ENCODE measurements at places on chromosomes 16 and 17.

DNA sequence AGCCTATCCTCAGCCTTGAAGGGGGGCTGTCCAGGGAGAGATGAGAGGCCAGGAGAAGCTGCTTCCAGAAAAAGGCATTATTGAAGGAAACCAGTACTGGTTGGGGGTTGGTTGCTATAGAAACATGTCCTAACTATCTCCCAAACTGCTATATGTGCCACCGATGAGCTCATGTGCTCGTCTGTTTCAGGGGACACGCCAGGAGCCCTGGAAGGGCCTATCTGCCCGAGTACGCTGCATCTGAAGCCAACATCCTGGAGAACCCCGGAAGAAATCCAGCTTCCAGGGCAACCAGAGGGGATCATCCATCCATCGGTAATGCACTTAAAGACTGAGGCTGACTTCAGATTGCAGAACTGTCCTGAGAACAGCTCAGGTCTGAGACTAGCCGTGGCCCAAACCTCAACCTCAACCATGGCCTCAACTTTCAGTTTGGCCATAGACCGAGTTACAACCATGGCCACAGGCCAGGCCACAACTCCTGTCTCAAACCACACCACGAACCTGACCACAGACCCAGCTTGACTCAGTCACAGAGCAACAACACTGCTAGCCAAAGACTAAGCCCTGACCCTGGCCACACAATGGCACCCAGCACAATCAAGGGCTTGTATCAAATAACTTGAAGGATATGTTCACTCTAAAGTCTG is 10.2 kb downstream of the PITPNM3 start:
- DNase-seq: no peak

DNA sequence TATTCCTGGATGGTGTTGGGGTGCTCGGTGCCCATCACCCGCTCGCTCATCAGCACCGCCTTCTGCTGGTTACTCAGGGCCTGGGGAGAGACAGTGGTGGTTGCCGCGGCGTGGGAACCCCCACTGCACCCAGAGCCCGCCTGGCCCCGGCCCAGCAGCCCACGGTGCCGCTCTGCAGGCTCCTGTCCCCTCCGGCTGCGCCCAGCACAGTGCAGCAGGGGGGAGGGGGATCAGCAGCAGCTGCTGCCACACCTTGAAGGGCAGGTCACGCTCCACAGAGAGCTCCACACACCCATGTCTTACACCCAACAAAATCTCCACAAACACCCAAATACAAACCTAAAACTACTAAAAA is 18.8 kb downstream of the CLUH start:
- no peak for DNase-seq

- no peak for DNase-seq
These were observed 3.0 kb downstream of the RCVRN start for GRCh38 chr17:9902120-9902519.

GRCh38 chr17:67578142-67578457 is 139.6 kb upstream of the NOL11 start:
- DNase-seq: no peak

GRCh38 chr17:34484193-34484733 is 95.1 kb upstream of the TMEM132E start:
- DNase-seq: no peak

- no peak for DNase-seq
These were observed 19.2 kb downstream of the LIMD2 start for GRCh38 chr17:63680700-63681099.

GRCh38 chr17:40023590-40024292 is 8.5 kb downstream of the CSF3 start:
- no peak for DNase-seq

- no peak for DNase-seq
These were observed 51.1 kb upstream of the SLC47A1 start for GRCh38 chr17:19482576-19482975.

GRCh38 chr16:67429799-67430503 is 970 bp upstream of the HSD11B2 start:
- no peak for DNase-seq

- DNase-seq: no peak
These were observed 477 bp upstream of the SLC47A1 start for GRCh38 chr17:19533036-19533717.

DNA sequence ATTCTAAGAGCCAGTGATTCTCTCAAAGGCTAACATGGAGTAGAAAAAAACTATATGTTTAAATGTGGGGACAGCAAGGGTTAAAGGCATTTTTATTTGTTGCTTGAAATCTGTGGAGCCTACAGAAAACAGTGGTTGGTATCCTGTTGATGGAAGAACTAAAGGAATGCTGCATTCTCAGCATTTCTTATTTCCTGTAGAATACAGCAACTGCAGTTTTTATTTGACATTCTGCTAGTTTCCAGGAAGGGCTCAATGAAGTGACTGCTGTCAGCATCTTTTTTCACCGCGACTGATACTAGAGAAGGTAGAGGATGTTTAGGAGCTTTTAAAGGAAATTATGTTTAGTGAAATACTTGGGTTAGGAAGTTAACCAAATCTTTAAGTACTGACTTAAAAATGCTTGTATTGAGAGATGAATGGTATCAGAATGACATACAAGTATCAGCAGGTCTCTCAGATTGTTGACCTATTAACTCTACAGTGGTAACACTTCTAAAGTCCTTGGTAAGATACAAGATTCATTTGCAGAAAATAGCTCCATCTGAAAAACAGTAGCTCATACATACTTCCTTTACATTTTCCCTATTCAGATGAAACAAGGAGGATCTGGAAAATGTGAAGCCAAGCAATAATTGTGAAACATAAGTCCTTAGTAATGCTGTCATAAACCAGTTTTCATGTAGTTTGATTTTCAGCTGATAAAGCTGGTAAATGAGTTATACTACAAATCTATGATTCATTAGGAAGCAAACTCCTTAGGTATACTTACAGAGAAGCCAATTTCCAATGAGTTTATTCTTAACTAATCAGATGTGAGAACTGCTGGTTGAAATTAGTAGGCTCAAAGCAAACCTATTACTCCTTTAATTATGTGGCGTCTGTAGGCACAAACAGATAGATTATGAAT is 15.2 kb downstream of the CLTC start:
- no peak for DNase-seq

DNA sequence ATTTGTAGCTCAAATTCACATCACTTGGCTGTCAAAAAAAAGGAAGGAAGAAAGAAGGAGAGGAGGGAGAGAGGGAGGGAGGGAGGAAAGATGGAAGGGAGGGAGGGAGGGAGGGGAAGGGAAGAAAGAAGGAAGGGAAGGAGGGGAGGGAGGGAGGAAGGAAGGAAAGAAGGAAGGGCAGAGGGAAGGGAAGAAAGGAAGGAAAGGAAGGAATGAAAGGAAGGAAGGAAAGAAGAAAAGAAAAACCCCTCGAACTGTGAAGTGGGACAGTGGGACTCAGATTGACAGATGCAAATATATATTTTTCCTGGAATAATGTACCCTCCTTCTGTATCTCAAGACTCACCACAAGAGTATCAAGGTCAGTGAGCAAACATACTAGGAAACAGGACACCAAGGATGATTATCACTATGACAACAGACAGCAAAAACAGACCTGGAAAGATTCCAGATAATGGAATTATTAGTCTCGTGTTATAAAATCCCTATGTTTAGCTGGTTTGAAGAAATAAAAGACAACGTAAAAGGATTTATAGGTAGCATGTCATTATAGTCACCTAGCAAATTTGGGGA is 24.2 kb upstream of the ABCA3 start:
- DNase-seq: peak; percentile 27

DNA sequence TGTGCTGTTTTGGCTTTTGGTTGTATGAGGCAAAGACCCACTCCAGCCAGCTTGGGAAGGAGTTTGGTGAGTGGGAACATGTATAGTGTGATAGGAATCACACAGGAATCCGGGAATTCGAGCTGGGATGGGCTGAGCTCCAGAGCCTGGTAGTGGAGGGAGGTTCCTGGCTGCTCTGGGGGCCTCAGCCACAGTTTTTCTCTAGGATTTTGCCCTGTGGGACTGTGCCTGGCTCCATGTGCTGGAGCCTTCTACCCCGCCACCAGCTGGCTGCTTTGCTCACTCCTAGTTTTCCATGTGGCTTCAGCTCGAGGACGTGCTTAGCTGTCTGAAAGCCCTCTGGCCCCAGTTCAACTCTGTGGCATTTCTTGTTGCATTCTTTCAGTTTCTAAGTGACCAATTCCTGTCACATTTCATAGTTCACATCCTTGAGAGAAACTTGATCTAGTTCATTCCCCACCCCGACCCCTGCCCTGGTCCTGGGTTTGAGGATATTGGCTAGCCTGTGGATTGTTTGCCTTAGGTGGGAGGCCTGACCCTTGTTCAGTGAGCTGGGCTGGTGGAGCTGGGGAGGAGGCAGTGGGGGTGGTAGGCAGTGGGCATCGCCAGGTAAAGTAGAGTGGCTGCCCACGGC is 5.0 kb downstream of the SEC14L1 start:
- DNase-seq: no peak

DNA sequence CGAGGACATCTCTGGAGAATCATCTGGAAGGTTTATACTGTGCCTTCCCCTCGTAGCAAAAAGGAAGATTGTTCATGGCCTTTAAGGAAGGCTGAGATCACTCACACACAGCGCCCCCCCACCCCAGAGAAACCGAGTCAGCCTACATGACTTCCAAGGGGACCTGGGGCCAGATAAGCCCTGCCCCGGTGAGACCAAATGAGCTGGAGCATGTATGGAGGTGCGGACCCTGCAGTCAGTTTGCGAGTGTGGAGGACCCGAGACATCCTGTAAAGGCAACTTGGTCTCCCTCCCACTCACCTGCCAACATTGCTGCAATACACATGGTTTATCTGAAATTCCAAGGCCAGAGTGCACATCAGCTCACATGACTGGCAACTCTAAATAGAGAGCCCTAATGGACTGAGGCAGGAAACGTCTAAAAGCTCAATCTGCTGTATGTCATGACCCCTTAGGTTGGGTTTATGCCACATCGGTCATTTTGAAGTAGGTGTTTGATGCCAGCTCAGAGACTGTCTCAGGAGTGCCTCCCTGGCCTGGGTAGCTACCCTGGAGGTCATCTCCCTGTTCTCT is 233.6 kb downstream of the CPPED1 start:
- DNase-seq: no peak

Data from NCI-H187 treated with DMSO at 0.1 percent for 48 hours (cell line).